Urinary bladder (tissue), 4 donors: ENCODE measurements at places on chromosomes 16 and 17. TPM values are rescaled to one million over a fixed set of nuclear protein-coding genes. Genes with fewer than 3 reads are reported as not detected.

The ASPHD1 gene
- total RNA-seq: 0.16 TPM

The ALKBH5 gene
- total RNA-seq: 62.6 TPM

The CCL17 gene
- not detected for total RNA-seq

The EVPL gene
- 12.5 TPM for total RNA-seq

The DOC2A gene
- 0.32 TPM for total RNA-seq

The ALOXE3 gene
- total RNA-seq: not detected

The SLC52A1 gene
- total RNA-seq: 0.58 TPM

The SDK2 gene
- 5.0 TPM for total RNA-seq

The TK1 gene
- total RNA-seq: 16.2 TPM

The MT1M gene
- total RNA-seq: 0.48 TPM

The PROCA1 gene
- total RNA-seq: 1.7 TPM

The KIAA0513 gene
- total RNA-seq: 9.8 TPM

The C17orf78 gene
- total RNA-seq: not detected

The RTN4RL1 gene
- total RNA-seq: 1.3 TPM

The TNRC6C gene
- total RNA-seq: 17.8 TPM

The KATNIP gene
- total RNA-seq: 15.2 TPM

The CCL14 gene
- total RNA-seq: 3.3 TPM

The TBX6 gene
- total RNA-seq: 0.79 TPM

The TSPOAP1 gene
- 7.4 TPM for total RNA-seq

The OR1A1 gene
- total RNA-seq: not detected
